Activated T-cell treated with anti-CD3 and anti-CD28 coated beads, Interleukin-2, amount 50 U/mL, for 4 hours (primary cell): ENCODE measurements at places on chromosomes 16 and 17. TPM values are rescaled to one million over a fixed set of nuclear protein-coding genes. Genes with fewer than 3 reads are reported as not detected.

DNA sequence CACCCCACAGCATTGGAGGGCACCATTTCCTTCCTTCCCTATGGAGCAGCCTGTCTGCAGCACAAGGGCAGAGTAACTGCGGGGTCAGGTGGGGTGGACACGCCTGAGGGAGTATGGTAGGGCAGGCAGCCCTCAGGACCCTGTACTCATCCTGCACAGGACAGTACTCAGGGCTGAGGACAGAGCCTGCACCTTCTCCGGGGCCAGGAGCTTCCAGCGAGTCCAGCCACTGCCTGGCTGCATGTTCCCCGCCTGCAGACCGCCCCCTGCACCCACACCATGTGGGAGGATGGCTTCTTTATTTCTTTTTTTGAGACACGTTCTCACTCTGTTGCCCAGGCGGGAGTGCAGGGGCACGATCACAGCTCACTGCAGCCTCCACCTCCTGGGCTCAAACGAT lies 47.6 kb upstream of the CDC42EP4 start:
- DNase-seq: no peak

- no peak for DNase-seq
These were observed 1.6 kb downstream of the ZNF598 start for GRCh38 chr16:2008009-2008526.

DNA sequence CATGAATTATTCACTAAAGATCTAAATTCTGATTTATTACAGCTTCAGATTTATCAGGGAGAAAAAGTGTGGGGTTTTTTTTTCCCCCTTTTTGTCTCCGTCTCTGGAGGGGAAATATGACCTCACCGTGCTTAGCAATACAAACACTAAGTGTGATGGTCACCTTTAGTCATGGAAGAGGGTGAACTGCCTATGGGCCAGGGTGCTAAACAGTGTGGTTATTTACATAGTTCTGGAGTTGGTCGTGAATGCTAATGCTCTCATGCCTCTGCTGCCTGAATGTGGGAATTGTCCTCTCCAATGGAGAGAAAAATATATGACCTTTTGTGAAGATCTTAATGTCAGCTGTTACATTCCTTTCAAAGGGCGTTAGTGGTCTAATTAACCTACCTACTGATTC lies 44.8 kb upstream of the MSI2 start:
- no peak for DNase-seq

Gene NAGS
- total RNA-seq: 0.45 TPM

DNA sequence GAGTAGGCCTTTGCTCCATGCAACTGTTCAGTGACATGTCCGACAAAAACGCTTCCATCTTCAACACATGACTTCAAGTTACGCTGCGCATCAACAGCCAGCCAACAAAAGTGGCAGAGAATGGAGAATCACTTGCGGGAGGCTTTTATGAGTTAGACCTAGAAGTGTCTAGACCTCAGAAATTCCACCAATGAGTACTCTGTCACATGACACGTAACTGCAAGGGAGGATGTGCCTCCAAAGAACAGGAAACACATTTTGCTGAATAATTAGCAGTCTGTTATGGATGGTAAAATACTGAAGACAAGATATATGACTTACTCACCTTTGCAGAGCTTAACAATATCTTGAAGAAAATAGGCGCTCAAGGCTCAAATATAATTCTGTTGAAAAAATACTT lies 62.1 kb downstream of the MYO1D start:
- DNase-seq: no peak

- no peak for DNase-seq
These were observed 27.2 kb upstream of the IL17C start for GRCh38 chr16:88610909-88611812.

Gene LRRC75A
- total RNA-seq: 0.84 TPM

Gene MYO1C
- total RNA-seq: 18.3 TPM

DNA sequence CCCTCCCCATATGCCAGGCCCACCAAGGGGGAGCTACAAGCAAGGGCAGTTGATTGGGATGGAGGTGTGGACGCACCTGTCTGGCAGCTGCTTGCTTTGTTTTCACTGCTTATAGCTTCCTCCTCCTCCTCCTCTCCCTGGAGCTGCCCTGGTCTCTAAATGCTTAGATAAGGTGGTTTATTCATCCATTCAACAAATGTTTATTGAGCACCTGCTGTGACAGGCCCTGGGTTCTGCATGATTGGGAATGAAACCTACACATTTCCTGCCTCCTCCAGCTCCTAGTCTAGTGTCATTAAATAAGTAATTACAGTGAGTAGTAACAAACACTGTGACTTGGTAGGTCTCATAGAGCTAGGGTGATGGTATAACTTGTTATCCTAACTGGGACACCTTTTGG lies 17.4 kb upstream of the MAP3K14 start:
- DNase-seq: no peak

DNA sequence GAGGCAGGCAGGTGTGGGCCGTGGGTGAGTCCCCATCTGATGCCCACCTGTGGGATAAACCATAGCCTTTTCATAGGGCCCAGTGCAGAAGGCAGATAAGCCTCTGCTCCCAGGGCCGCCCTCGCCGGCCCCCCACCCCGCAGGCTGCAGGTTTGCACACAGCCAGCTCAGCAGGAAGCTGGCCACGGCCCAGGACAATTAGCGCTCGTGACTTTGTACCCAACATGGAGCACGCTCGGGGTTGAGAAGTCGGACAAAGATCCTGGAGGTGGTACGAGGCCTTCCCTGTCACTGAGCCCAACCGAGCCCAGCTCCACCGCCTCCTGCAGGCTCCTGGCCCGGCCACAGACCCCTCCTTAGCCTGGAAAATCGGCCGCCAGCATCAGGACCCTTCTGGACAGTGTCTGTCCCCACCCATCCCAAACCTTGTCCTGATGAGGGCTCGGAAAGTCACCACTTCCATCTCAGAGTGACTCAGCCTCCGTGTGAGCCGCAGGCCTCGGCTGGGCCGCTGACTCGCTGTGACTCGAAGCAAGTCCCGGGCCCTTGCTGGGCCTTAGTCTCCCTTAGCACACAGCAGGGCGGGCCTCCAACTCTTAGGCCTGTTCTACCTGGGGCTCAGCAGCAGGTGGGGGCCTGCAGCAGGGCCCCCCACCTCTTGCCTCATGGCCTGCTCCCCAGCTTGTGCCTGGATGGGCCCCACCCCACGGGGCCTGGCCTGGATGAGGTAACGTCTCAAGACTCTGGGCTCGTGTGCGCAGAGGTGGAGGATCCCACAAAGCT lies 22.7 kb downstream of the FAM83G start:
- no peak for DNase-seq

Gene IL17C
- not detected for total RNA-seq

- no peak for DNase-seq
These were observed 30.7 kb downstream of the SDK2 start for GRCh38 chr17:73613271-73614233.

DNA sequence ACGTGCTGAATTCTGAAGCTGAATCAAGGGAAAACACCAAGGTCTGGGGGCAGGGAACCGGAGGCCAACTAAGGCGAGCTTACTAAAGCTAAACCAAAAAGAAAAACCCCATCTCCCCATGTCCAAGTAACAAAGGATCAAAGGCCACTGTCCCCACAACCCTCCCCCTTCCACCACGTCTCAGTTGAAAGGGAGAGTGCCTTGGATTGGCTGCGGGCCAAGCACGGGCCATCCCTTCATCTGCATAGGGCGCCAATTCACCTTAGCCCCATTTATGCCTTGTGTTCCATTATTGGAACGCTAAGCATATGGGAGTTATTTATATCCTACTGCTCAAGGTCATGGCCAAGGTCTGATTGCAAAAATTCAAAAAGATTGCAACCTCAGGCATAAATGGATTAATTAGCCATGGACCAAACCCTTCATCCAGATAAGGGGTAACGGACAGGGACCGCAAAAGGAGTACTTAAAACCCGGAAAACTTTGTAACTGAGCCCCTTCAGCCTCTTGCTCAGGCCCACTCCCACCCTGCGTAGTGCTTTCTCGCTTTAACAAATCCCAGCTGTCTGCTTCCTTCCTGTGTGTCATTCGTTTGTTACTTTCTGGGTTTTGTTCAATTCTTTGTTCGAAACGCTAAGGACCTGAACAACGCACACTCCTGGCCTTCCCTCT lies 740 bp upstream of the ATP6V0D1 start:
- DNase-seq: no peak

DNA sequence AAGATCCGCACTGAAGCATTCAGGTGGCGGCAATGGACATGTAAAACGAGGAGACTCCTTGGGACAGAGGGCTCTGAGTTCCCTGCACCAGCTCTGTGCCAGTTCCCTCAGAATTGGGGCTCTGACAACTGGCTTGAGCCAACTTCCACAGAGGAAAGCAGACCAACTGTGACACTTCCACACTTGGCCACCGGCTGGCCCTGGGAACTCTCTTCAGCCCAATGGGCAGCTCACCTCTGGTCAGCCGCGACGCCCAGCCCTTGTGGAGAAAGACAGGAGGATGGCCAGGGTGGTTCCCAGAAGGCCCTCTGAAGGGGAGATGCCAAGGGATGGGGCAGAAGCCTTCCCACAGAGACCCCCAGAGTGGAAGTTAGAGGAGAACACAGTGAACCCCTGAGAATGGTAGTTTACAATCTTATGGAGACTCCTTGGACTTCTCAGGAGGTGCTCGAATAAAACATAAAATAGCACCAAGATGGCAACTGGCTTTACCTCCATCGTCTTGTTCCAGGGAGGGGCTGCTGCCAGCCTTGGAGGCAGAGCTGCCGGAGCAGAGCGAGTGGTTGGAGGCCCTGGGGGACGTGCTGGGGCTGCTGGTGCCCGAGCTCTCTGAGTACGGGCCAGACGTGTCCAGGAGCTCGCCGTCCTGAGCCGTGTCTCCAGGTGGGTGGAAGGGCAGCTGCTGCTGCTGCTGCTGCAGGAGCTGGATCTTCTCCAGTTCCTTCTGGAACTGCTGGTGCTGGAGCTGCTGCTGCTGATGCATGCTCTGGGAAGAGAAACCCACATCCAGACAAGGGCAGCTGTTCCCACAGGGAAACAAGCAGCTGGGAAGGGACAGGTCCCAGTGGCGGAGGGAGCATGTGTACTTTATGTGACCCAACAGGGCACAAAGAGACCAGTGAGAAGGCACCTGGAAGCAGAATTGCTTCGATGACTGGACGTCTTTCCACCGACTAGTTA lies 35.0 kb upstream of the ICAM2 start:
- DNase-seq: no peak

DNA sequence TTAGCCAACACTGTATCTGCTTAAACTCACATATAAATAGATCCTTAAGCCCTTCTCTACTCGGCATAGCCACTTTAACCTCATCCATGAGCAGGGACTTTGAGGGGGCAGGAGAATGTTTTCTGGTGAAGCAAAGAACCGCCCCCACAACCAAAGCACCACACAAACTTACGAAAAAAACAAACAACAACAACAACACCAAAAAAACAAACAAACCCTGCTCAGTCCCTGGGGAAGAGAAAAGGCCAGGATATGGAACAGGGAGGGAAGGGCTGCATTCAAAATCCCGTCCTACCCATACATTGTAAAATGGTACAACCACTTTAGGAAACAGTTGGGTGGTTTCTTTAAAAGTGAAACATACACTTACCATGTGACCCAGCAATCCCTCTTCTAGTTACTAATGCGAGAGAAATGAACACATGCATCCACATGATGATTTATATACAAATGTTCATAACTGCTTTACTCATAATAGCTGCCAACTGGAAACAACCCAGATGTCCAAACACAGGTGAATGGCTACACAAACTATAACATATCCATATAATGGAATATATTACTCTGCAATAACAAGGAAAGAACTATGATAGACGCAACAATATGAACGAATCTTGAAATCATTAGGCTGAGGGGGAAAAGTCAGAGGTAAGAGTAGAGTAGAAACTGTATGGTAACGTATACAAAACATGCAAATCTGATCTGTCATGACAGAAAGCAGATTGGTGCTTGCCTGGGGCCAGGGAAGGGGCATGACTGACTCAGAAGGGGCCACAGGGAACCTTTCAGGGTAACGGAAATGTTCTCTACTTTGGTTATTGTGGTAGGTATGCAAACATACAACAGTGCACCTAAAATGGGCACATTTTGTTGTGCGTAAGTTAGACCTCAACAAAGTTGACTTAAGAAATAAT lies 37.7 kb upstream of the TOB1 start:
- no peak for DNase-seq

- peak; percentile 47 for DNase-seq
These were observed at the start of gene FLII for GRCh38 chr17:18258356-18259038. TSS of gene FLII (minus strand) at chr17:18258738. CDS start at chr17:18258690, 48 bp downstream.

GRCh38 chr17:30191072-30191471 lies 44.4 kb downstream of the SLC6A4 start:
- no peak for DNase-seq

DNA sequence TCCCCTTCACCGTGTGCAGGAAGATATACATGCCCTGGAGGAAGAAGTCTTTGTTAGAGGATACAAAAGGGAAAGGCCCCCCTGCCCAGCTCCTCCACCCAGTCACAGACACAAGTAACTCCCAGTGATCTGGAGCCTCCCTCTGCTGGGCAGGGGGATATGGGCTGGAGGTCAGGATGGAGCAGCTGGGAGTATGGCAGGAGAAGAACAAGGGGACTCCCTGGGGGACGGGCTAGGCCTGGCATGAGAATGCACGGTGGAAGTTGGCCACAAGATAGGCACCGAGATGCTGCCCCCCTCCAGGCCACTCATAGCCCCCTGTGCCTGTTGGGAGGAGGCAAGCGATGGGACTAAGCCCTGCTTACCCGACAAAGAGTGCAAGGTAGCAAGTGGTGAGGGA lies 4.2 kb downstream of the ORMDL3 start:
- no peak for DNase-seq

DNA sequence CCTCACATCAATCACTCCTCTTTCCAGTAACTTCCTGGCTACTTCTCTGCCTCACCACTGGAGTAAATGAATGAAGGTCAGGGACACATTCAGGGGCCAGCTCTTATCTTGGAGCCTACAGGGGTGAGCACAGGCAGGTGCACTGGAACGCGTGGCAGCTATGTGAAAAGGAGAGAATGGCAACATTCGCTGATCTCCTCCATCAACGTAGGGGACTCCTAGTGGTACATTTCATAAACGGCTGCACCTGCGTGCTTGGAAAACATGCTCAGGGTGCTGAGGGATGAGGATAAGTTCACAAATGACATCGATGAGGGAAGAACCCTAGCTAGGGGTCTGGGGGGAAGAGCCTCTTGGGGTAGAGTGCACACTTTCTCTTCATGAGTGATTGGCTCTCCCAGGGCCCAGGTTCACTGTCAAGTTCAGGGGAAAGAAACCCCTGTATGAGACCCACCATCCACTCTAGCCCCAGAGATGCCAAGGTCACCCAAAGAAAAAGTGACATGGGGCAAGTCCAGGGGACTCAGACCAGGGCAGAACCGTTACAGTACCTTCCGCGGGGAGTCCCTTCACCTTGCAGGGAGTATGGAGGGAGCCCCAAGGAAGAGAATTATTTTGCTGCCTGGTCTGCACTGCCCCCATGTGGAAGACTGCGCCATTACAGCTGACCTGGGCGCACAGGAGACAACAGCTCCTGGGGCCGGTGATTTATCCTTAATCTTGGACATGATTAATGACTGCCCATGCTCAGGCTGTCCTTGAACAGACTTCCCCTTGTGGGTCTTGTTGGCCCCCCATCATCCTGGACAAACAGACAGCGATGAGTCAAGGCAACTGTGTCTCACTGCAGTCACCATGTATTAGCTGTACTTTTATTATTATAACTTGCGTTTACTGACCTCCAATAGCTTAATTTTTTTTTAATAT lies 30.1 kb downstream of the VAC14 start:
- DNase-seq: peak; percentile 45

Gene NLGN2
- 4.9 TPM for total RNA-seq

Gene HOXB5
- not detected for total RNA-seq
